GM23248 (cell line): ENCODE measurements at places on chromosomes 7 and 10. TPM values are rescaled to one million over a fixed set of nuclear protein-coding genes. Genes with fewer than 3 reads are reported as not detected.

Gene CCAR1
- 32.4 and 37.9 TPM in 2 replicates for total RNA-seq

Gene STYXL1
- 31.5 and 42.5 TPM in 2 replicates for total RNA-seq

Gene KIF11
- total RNA-seq: 12.5 and 16.2 TPM in 2 replicates

DNA sequence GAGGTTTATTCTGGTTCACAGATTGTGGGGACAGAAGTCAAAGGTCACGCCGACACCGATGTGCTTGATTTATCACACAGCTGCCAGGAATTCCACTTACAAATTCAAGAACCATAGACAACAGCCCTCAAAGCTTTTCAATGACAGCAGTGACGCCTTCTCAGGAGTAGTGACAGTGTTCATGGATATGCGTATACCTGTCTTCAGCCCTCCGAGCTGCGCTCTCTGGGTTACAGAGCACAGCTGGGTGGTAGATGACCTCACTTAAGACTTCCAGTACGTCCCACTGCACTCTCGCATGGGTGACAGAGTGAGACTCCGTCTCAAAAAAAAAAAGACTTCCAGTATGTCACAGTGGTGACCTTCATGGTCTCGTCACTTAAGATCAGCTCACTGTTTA lies 108.5 kb downstream of the TCERG1L start:
- no peak overlapping the region for H3K27ac ChIP-seq
- H3K27me3 ChIP-seq: no peaks in the 10 kb centered on the region
- no peaks in the 10 kb centered on the region for H3K4me1 ChIP-seq
- H3K36me3 ChIP-seq: no peaks in the 10 kb centered on the region
- DNase-seq: no peak

DNA sequence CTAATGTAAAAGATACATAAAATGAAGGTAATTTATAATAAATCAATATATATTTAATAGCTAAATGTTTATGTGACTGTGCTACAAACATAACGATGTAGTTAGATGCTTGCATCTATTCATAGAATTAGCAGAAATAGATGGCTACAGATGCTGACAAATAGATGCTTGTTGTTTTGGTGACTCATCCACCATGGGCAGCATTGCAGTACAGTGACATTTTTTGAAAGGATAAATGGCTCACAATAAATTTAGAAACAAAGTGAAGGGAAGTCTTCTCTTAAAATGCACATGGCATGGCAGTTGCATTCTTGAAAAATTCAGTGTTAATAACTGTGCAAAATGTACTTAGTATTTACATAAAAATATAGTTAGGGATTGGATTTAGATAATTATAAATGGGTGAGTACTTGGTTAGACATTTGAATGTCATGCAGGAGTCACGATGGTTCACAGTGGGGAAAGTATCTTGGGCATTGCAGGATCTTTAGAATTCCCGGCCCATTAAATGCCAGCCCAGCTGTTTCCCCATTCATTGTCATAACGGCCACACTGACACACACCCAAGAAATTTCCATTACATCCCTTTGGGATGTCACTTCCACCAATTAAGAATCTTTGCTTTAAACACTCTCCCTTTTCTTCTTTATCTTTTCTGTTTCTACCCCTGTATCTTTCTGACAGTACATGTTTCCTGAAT lies 564.1 kb downstream of the ATRNL1 start:
- H3K4me1 ChIP-seq: no peaks in the 10 kb centered on the region
- no peaks in the 10 kb centered on the region for H3K36me3 ChIP-seq
- peak; percentile 1 for DNase-seq
- H3K4me3 ChIP-seq: no peak overlapping the region

- peaks cover 91% of the 10 kb centered on the region for H3K36me3 ChIP-seq
- peak; percentile 17 for DNase-seq
- no peaks in the 10 kb centered on the region for H3K4me1 ChIP-seq
- H3K27me3 ChIP-seq: no peaks in the 10 kb centered on the region
Observed at GRCh38 chr7:80763289-80763688, 124.8 kb downstream of the CD36 start.

Gene DPP6
- not detected in 2 replicates for total RNA-seq

DNA sequence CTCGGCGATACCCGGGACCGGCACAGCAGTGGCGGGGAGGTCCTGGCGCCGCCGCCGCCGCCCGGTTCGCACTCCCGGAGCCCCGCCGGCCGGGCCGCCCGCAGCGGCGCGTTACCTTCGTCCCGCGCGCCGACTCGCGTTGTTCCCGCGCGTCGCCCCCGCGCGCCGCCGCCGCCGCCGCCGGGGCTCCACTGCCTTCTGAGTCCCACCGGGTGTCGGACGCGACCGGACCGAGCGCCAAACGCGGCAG lies at the start of gene EZH2:
TSS of gene EZH2 (minus strand) at position 243 of the 250 bp plus-strand sequence. CDS start 36,993 bp downstream, outside the sequence.
- no peak for DNase-seq
- no peaks in the 10 kb centered on the region for H3K27me3 ChIP-seq

GRCh38 chr7:101985903-101986734 lies 168.7 kb downstream of the CUX1 start:
- no peak overlapping the region for H3K4me3 ChIP-seq
- no peaks in the 10 kb centered on the region for H3K27me3 ChIP-seq
- no peak overlapping the region for H3K27ac ChIP-seq
- DNase-seq: peak; percentile 12
